LHCN-M2 (cell line): ENCODE measurements at places on chromosomes 16 and 17.

- DNase-seq, result no peak
Observed at GRCh38 chr17:76585033-76585648, 519 bp downstream of the ST6GALNAC2 start.

DNA sequence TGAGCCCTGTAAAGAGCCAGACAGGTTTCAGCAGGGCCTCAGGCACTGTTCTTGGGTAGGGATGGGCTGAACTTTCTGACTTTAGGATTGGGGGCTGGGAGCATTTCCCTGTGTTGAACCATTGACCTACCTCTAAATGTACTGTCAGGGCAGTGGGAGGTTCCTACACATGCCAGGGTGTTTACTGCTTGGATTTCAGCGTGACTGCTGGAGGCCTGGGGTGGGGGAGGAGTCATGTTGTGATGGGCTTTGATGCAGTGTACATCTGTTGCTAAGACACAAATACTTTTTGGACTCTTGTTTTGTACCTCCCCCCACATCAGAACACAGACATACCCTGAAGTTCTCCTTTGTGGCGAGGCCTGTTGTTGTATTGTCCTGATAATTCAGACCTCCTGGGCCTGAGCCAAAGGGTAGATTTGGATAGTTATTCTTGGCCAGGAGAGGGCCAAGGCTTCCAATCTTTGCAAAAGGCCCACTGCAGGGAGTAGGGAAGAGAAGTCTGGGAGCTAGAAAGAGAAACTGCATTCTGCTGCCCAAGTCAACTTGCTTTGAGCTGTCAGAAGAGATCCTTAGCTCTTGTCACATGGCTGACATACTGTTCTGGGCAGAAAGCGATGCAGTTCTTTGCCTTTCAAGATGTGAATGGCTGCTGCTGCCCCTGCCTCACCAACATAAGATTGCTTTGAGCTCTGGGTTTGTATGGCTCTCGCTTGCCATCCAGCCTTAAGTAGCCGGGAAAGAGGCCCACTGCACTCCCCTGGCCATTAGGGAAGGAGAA, 3.7 kb downstream of the NFE2L1 start:
- peak; percentile 93 for DNase-seq

DNA sequence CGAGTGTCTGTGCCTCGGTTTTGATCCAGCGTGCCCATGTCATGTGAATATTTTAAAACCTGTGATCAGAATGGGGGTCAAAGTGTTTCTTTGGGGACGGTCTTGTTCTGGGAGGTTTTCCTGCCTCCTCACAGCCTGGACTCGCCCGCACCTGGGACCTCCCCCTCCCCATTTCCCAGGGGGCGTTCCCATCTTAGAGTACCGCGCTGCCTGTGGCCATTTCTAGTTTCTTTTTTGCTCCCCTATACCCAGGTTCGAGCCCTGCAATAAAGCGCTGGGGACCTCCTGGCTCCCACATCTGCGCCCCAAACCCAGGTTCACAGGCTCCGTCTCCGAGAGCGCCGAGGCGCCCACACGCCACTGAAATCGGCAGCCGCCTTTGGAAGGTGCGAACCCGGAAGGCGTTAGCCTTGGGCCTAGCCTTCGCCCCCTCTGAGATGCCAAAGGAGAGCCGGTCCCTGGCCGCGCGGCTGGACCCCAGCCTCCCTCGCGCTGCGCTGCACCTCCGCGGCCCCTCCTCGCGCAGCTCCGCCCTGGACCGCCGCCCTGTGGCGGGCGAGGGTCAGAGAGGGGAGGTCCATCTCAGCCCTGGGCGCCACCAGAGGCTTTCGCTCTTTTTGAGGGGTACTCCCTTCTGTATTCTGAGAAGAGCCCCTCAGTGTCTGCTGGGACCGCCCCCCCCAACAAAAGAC, 1.7 kb downstream of the KCNJ12 start:
- DNase-seq, result no peak

- no peak for DNase-seq
Observed at GRCh38 chr17:61532826-61533225, 58.2 kb downstream of the NACA2 start.

DNA sequence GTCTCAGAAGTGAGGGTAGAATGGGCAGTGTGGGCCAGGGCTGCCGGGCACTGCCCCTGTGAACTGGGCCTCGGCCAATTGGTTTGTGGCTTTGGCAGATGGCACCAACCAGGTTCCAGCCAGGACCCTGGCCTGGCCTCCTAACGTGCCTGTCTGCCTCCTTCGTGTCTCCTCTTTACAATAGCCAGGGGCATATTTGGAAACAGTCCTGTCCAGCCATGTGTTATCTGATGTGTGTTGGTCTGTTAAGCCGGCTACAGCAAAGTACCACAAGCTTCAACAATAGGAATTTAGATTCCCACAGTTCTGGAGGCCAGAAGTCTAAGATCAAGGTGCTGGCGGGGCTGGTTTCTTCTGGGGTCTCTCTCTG, 14.6 kb downstream of the CRISPLD2 start:
- DNase-seq, result no peak

GRCh38 chr17:44900894-44901293, 1.6 kb upstream of the EFTUD2 start:
- DNase-seq, result peak; percentile 82

GRCh38 chr17:11144358-11145233, 96.4 kb upstream of the SHISA6 start:
- DNase-seq, result peak; percentile 6

GRCh38 chr17:514584-514983, 162.0 kb upstream of the RPH3AL start:
- no peak for DNase-seq
